ENCODE measurements at places on chromosomes 5 and 9. TPM values are rescaled to one million over a fixed set of nuclear protein-coding genes. Genes with fewer than 3 reads are reported as not detected.

The CTNND2 gene
- 99.7 TPM for total RNA-seq

The FOXD4L4 gene
- total RNA-seq, result 1.4 TPM

The WNK2 gene
- total RNA-seq, result 30.7 TPM

The MARVELD2 gene
- 3.0 TPM for total RNA-seq

The PCDHGA1 gene
- 4.2 TPM for total RNA-seq

The TMEM232 gene
- 39.9 TPM for total RNA-seq

The PCDHB6 gene
- total RNA-seq, result 4.2 TPM

The SLC45A2 gene
- 0.23 TPM for total RNA-seq

The NKD2 gene
- total RNA-seq, result 5.3 TPM

The RANBP17 gene
- total RNA-seq, result 189 TPM

The FCN2 gene
- not detected for total RNA-seq

The ENHO gene
- total RNA-seq, result 58.8 TPM

Measured in diencephalon (tissue), 1 donor.